ENCODE measurements at places on chromosomes 4 and X.
A peak's percentile ranks its signal among the peaks of the same experiment; 100 is the strongest.

DNA sequence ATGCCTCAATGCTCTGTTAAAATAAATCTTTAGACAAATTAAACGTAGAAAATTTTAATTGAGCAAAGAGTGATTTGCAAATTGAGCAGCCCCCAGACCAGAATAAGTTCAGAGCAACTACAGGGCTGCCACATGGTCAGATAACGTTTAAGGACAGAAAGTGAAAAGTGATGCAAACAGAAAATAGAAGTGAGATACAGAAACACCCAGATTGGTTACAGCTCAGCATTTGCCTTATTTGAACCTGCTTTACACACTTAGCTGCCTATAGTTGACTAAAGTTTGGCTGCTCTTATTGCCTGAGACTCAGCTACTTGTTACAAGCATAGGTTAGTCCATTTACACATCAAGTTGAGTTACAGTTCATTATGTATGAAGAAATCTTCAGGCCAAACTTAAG is 1800.8 kb upstream of the PCDH10 start:
- DNase-seq = peak; percentile 54

DNA sequence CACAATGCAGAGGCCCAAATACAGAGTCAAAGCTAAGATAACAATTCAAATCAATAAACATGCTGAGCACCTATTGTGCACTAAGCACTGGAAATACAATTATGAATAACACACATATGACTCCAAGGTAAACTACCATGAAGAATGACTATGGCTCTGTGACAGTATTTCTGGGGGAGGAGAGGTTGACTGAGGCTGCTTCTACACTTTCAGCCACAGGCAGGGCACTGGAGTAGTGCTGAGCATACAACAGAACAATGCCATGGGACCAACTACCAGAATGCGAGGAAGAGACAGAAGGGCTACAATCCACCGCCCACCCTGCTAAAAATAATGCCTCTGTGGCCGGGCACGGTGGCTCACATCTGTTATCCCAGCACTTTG is 13.7 kb downstream of the TEC start:
- no peak for DNase-seq

- no peak for DNase-seq
Measured at GRCh38 chr4:53821179-53821851, 230.0 kb upstream of the LNX1 start.

DNA sequence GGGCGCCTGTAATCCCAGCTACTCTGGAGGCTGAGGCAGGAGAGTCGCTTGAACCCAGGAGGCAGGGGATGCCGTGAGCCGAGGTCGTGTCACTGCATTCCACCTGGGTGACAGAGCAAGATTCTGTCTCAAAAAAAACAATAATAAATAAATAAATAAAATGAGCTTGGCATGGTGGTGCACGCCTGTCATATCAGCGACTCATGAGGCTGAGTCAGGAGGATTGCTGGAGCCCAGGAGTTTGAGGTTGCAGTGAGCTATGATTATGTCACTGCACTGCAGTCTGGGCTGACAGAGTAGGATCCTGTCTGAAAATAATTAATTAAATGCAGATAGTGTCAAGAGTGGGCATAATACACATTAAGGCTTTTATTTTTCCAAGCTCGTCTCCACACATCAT is 77.5 kb downstream of the DHRSX start:
- no peak for DNase-seq

GRCh38 chr4:82754513-82755165 is 44.0 kb downstream of the SCD5 start:
- no peak for DNase-seq

DNA sequence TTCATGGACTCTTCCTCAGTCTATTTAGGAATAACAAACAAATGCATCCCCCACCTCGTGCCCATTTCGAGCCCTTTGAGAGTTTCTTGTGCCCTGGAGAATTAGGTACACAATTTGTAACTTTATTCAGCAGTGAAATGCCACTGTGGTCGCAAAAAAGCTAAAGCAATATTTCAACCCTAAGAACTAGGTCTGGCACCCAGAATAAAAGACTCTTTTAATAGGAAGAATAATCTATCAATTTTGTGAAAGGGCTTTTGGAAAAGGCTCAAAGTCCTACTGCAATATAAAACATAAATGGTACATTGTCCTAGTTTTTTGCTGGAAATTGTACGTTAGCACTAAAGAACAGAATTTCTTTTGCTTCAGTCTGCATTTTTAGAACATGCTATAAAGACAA is 304.6 kb upstream of the TENM3 start:
- no peak for DNase-seq

GRCh38 chrX:103513067-103513466 is 6.2 kb downstream of the RAB40A start:
- no peak for DNase-seq

GRCh38 chrX:53022381-53022780 is 26.2 kb upstream of the GPR173 start:
- no peak for DNase-seq

DNA sequence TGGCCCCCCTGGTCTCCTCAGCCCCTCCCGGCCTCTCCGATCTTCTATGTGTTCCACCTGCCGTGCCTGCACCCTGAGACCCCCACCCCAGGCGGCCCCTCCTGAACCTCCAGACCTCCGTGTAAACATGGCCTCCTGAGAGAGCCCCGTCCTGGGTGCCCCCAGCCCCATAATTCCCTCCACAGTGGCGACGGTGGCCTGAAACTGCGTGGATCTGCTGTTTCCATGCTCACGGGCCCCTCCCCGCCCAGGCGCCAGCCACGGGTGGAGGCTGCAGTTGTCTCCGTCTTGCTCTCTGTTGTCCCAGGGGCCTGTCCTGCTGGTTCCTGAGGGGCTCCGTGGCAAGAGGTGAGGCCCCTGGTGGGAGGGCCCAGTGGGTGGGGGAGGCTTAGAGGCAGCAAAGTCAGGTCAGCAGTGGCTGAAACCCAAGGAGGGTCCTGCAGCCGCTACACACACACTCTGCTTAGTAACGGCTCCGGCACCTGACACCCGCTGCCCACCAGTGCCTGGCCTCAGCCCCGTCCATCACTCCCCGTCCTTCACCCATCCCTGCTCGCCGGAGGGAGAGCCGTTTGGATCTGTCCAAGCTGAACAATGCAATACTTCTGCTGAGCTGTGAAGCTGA is 75.8 kb downstream of the FAM53A start:
- no peak for DNase-seq

DNA sequence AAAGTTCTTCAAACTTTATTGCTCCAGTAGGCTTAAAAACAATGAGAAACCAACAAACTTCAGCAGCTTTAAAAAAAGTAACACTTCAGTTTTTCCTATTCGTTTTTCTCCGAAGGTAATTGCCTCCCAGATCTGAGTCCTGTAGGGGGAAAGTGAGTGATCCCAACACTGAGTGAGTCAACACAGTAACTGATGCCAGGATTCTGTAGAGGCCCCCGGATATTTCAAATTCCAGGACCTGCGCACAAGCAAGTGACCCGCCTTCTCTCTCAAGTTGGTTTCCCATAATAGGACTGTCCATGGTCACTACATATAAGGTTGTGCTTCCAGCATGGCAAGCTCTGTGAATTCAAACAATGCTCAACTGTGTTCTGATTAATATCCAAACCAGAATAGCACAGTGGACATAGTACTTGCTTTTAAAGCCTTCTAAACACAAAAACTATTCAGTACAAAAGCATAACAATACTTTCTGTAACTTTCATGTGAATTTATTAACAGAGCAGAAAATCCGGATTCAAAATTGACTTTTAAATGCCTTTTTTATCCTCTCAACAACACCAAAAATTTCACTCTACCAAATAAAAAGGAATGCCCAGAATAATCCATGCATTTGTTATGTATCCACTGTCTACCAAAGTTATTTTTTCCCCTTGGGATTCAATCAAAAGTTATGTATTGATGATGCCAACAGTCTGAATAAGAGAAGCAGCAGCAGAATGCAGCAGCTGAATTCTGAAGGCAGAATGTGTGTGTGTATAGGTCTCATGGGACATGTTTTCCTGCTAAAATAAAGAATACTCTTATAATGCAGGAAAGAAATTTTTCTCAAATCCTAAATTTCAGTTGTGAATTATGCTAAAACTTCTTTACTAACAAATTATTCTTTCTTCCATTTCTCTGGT is at the start of gene DMD:
TSS of gene DMD (minus strand) at position 194 of the 905 bp plus-strand sequence. CDS start 237 bp downstream, outside the sequence.
- no peak for DNase-seq

GRCh38 chr4:74031576-74031975 is 6.9 kb downstream of the CXCL3 start:
- DNase-seq = no peak

- no peak for DNase-seq
Measured at GRCh38 chr4:69032847-69033638, 63.2 kb upstream of the UGT2B7 start.

- DNase-seq = no peak
Measured at GRCh38 chrX:78321809-78322208, 5.6 kb downstream of the CYSLTR1 start.

DNA sequence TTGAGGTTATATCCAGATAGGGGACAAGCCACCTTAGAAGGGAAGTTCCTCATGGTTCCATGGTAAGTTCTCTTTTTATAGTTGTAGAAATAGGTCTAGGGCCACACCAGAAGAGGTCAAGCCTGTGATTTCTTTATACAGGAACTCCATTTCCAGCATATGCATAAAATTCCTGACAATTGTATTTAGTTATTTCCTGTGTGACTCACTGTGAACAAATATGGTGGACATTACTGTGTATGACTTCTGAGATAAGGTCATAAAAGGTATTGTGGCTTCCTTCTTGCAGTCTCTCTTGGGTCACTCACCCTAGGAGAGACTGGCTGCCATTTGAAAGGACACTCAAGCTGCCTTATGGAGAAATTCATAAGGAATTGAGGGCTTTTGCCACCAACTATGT is 2.2 kb upstream of the C4orf36 start:
- no peak for DNase-seq

DNA sequence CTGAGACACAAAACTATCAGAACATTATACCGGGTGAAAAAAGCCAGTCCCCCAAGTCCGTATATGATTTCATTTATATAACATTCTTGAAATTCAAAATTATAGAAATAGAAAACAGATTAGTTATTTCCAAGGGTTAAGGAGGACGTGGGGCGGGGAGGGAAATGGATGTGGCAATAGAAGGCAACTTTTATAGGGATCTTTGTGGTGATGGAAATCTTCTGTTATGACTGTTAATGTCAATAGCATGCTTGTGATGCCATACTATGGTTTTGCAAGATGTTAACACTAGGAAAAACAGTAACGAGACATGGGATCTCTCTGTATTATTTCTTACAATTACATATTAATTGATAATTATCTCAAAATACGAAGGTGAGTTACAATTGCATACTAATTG is 96.4 kb downstream of the LNX1 start:
- no peak for DNase-seq

GRCh38 chr4:145289403-145290076 is 109.2 kb upstream of the OTUD4 start:
- no peak for DNase-seq

DNA sequence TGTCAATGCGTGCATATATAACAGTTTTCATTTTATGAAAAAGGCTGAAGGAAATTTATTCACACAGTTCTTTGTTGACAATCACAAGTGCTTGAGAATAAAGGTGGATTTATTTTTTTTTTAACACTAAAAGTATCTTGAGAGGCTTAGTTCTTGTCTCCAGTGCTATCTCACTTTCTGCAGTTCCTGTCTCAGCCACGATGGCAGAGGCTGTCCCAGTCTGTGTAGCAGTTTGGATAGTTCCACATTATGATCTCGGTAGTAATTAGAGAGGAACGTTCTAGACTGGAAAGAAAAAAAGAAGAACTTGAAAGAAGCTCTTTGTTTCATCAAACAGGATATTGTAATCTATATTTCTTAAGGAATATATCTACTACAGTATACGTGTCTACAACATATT is 229.0 kb downstream of the UGT8 start:
- no peak for DNase-seq

- DNase-seq = no peak
Measured at GRCh38 chr4:87230806-87231205, 10.4 kb upstream of the KLHL8 start.

- DNase-seq = no peak
Measured at GRCh38 chr4:104728380-104729122, 233.9 kb upstream of the CXXC4 start.

DNA sequence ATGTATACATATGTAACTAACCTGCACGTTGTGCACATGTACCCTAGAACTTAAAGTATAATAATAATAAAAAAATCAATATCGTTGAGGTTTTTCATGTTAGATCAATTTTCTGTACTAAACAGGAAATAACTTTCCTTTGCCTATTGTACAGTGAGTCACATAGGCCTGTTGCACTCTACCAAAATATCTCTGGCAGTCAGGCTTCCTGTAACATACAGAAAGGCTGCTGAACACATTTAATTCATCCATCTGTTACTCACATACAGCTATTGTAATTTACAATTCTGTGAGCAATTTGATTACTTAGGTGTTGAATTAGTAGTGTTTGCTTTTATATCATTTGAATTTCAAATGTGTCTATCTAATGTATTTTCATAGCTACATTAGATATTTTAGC is 427.8 kb downstream of the TMA16 start:
- DNase-seq = no peak

- no peak for DNase-seq
Measured at GRCh38 chrX:78555401-78555980, 103.6 kb downstream of the RTL3 start.

DNA sequence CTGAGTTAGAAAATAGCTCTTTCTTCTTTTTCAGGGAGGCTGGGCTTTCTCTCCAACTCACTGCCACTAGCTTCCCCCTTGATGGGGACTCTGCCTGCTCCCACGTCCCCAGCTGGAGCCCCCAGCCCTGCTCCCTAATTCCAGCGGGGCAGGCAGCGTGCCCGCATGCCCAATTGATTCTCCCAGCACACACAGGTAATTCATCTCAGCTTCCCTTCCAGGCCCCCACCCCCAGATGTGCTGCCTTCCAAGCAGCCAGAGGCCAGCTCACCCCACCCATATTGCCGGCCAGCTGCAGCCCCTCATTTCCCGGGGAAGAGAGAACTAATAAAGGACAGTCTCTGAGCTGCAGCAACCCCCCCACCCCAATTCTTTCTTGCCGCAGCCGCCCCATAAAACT is 69.8 kb downstream of the EFNB1 start:
- no peak for DNase-seq

- no peak for DNase-seq
Measured at GRCh38 chrX:77953302-77953701, 16.1 kb downstream of the PGAM4 start.

DNA sequence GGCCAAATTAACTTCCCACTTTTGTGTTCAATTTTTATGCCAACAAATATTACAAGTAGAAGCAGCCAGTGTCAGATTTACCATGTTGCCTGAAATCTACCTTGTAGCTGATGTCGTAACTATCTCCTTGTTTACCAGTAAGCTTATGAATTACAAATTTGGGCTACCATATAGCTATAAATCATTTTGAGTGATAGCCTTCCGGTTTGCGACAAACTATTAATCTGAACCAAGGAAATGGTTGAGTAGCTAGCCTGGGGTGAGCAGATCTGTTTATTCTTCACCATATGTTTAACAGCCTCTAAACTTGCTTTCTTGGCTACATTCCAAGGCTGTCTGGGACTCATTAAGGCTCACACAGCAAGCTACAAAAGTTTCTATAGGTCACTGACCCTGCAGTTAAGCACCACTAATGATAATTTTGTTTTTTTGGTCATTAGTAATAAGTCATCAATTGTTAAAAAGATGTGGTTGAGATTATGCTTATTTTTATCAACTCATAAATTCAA is 218.7 kb upstream of the SPOCK3 start:
- no peak for DNase-seq

- DNase-seq = no peak
Measured at GRCh38 chrX:53743244-53743643, 56.7 kb upstream of the HUWE1 start.

- no peak for DNase-seq
Measured at GRCh38 chrX:7108030-7108429, 39.5 kb upstream of the STS start.
